ENCODE measurements at places on chromosomes 2 and 18.
A peak's percentile ranks its signal among the peaks of the same experiment; 100 is the strongest.

GRCh38 chr2:153420394-153420793, 58.2 kb downstream of the RPRM start:
- DNase-seq, result no peak

DNA sequence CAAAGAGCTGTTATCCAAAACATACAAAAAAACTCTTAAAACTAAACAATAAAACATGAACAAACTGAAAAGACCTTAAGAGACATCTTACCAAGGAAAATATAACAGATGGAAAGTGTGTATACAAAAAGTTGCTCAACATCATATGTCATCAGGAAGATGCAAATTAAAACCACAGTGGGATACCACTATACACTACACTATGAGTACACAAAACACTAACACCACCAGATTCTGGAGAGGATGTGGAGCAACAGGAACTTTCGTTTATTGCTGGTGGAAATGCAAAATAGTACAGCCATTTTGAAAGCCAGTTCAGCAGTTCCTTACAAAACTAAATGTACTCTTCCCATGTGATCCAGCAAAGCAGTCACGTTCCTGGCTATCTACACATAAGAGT, 221.4 kb downstream of the CMPK2 start:
- no peak for DNase-seq

- DNase-seq, result no peak
These were observed 18.7 kb upstream of the REL start for GRCh38 chr2:60862642-60863041.

DNA sequence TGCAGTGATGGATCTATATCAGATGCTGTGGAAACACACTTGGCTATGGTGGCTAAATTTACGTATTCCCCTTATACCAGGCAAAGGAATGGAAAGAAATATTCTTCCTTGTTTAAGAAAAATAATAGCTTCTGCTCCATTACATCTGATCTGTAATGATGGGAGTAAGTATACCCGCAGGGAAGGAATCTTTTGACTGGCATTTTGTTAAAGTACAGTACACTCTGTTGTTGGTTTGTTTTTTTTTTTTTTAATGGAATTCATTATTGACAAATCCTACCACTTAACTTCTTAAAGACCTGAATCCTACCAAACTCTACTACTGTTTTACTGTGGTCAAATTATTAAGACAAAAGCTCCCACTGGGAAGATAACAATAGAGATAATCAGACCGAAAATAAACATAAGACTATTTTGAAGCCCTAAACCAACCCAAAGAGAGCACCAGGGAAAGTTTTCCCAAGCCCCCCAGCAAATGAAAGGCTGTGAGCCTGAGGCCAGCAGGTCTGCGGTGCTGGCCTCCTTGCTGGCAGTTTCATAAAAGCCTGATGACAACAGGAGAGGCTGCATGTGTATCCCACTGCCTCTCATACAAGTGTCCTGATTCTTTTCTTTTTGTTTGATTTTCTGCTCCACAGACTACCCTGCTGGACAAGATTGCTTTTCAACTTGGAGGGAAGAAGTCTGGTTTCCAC, 101.0 kb downstream of the SLC25A12 start:
- peak; percentile 65 for DNase-seq

DNA sequence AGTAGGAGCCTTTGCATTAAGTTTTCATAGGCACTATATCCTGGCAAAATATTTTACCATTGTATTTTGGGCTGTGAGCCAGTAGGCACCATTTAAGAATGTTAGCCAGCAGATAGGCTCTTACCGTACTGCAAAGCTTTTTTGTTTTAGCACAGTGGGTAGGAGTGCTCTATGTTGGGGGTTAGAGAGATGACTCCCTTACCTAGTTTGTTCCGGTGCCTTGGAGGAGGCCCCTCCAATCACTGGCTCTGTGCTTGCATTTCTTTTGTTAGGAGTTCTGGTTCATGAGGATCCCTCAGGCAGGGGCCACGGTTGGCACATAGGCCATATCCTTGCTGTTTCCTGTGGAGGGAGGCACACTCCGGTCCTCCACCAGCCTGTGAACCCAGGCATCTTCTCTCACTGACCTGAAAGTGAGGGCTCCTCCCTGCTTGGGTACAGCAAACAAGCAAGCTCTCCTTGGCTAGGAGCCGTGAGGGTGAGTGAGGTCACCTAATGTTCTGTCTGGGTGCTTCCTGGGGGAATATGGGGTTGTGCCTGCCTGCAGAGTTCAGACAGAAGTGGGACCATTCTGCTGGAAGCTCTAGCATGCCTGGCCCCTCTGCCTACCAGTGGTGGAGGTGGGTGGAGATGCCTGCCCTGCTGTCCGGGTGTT, 29.8 kb downstream of the LTBP1 start:
- no peak for DNase-seq

- no peak for DNase-seq
These were observed 1189.1 kb upstream of the NXPH2 start for GRCh38 chr2:139969323-139969722.

- no peak for DNase-seq
These were observed 10.8 kb downstream of the SPDYA start for GRCh38 chr2:28821295-28821958.

DNA sequence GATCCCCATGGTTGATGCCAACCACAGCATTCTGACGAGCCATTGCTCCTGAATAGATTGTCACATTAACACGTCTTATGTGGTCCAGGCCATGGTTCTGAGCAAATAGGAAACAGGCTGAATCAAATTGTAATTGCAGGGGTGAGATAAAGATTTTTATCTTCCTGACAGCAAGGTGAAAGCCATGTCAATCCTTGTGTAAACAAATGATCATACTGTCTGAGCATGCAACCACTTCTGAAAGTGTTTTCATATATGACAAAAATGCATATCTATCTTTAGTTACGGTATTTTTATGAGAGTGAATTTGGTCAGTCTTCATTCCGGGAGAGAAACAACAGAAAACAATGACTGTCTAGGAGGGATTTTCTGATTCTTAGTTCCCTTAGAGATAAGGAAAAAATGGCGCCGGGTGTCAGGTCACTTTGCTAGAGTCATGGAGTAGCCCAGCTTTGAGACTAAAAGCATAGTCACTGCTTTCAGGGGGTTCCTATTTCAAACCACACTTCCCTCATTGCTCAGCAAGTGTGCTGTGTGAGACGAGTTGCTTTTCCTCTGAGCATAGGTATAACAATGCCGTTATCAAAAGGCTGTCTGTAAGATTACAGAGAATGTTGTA, 958.9 kb downstream of the DCDC2C start:
- no peak for DNase-seq

DNA sequence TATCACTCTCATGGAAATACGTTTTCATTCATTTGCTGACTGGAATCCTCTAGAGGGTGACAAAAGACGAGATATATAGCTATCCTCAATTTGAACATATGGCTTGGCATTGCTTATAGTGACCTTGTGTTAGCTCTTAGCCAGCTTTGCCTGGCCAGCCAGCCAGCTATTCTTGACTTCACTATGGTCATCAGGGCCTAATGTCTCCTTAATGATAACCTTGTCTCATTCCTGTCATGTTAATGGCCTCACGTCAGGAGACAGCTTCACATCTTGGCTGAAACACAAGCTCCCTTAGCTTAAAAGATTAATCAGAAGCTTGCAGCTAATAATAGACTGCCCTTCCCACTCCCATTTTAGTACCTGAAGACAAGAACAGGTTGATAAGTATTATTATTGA, 1517.5 kb upstream of the PIK3C3 start:
- no peak for DNase-seq

DNA sequence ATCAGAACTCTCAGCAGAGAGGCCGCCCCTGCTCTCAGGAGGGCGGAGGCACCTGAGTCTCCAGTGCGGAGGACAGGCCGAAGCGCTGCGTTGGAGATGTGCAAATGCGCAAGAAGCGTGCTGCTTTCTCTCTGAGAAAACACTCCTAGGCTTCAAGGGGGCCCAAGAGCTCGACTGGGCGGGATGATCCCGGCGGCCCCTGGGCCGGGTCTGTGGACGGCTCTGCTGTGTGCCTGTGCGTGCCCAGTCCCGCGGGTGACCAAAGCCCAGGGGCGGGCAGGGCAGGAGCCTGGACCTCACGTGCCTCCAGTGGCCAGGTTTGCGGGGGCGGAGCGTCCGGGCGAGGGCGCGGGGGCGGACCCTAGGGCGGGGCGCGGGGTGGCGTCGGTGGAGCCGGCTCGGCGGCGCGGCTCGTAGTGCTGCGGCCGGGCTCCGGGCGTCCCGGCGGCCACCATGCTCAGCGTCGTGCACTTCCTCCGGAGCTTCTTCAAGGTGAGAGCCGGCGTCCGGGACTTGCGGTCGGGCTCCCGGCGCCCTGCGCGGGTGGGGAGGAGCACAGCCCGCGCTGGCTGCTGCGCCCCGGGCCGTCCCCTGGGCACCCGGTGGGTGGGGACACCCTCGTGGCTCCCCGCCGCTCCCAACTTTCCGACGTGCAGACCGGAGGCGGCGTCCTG, at the start of gene ARHGEF4:
ARHGEF4 (plus strand) TSS at position 414 of the 674 bp plus-strand sequence; CDS start at position 454, 40 bp downstream.
- DNase-seq, result no peak

DNA sequence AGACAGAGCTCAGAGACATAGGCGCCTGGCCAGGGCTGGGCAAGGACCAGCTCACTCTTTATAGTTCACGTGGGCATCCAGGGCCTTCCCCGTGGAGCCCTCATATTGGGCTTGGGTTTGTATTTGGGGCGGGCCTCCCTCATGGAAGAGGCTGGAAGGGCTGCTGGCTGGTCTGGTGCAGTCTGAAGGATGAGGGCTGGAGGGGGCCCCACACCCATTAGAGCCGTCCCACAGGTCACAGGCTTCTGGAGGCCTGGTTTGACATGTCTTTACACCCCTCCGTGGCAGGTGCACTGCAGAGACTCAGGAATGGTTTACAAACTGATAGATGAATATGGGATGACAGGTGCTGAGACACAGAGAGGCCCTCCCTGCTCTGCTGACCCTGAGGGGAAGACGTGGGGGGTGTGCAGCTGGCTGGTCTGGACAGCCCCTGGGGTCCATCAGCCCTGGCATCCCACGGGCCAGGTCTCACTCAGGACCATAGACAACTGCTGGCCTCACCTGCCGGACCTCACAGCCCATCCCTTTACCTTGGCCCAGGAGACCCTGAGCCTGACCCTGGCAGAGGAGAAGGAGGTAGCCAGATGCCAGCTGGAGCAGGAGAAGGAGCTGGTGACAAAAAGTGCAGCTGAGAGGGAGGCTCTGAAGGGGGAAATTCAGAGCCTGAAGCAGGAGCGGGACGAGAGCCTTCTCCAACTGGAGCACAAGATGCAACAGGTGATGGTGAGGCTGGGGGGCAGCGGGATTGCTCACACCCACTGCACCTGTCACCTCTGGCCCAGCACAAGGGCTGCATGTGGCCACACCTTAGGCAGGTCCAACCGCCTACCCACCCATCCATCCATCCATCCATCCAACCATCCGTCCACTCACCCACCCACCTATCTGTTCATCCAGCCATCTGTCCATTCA, 43.9 kb downstream of the CROCC2 start:
- no peak for DNase-seq

DNA sequence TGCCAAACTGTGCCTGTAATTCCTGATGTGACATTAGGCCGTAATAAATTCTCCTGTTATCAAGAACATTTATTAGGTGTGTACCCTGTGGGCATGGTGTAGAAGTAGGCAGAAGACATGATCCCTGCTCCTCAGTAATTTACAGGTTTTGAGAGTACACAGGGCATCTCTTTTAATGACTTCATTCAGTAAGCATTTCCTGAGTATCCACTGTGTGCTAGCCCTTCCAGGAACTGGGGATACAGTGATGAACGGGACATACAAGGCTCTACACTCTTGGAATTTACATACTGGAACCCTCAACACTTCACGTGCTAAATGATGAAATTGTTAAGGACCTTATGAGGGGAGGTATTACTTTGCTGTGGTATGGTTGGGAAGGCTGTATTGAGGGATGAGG, 30.2 kb downstream of the DIS3L2 start:
- no peak for DNase-seq

DNA sequence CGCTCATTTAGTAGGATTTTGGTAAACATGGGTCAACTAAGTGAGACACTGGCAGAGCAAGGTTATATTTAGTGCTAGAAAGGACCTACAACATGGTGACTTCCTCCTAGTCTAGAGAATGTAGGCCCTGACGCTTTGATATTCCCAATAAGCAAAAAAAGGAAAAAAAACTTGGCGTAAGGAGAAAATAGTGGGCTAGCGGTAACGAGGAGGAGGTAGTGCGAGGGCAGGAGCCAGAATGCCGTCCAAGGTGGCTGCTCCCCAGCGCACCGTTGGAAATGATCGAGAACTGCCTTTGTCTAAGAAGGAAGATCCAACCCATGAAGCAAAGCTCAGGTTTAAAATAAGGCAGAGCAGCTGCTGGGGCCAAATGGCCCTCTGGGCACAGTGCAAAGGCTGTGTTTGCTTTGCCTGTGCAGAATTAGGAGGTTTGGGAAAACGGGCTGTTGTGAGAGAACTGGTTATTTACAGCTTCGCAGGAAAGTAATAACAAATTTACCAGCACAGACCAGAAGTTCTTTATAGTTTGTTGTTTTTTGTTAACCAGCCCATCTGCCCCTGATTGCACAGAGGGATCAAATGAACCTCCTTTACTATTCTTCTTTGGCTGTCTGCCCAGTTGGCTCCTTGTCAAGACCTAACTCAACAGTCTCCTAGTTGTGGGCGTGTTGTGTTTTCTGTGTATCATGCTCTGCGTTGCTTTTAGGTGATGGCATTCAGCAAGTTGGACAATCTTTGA, 86.6 kb downstream of the ITGB1BP1 start:
- DNase-seq, result peak; percentile 28

DNA sequence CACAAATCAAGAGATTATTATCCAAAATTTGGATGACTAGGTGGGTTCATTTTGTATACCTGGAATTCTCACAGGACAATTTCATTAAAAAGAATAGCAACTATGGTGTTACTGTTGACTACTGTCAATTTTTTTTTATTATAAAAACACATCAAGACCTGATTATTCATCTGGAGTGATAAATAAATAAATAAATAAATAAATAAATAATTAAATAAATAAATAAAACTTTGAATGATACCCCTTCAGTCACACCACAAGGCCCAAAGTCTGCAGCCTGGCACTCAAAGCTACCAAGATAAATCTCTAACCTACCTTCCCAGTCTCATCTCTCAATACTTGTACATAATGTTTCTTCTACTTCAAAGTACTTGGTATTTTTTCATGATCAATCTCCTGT, 294.0 kb upstream of the KLHL29 start:
- no peak for DNase-seq

All from NCI-H1048 (cell line).